Right atrium auricular region (tissue), 2 donors: ENCODE measurements at places on chromosomes 2 and 18. TPM values are rescaled to one million over a fixed set of nuclear protein-coding genes. Genes with fewer than 3 reads are reported as not detected.

DNA sequence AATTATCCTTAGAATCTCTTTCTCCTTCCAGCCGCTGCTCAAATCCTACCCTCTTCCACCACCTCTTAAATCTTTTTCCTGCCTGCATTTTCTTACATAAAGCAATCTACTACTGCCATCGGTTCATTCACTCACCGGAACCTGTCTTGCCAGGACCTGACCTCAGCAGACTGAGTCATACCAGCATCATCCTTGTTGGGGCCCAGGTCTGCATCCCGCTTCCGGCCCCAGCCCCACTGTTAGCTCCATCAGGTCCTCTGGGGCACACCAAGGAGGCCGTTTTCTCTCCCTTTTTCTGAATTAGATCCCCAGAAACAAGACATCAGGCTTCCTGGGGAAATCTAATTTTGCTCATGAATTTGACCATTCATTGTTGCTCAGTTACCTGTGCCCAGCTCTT lies 42.7 kb upstream of the TGFA start:
- H3K27ac ChIP-seq, result no peak overlapping the region
- no peaks in the 10 kb centered on the region for H3K27me3 ChIP-seq
- no peak overlapping the region for H3K4me3 ChIP-seq
- no peaks in the 10 kb centered on the region for H3K36me3 ChIP-seq

DNA sequence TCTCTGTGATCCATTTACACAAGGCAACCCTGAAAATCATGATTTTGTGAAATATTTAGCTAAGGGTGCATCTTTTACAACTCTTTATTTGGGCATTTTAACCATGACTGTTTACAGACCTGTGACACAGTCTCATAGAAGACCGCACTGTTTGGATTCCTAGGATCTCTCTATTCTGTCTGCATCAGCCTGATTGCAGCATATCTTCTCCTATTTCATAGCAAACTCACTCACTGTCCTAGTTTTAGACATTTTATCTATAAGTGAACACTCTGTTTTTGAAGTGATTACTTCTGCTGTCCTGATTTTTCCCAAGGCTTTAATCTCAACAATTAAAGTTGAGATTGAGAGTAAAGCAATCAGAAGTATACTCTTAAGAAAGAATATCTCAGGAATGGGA lies 56.2 kb downstream of the CAVIN2 start:
- no peak overlapping the region for H3K4me3 ChIP-seq
- no peaks in the 10 kb centered on the region for H3K27me3 ChIP-seq
- no peaks in the 10 kb centered on the region for H3K36me3 ChIP-seq
- no peaks in the 10 kb centered on the region for H3K4me1 ChIP-seq
- no peak for DNase-seq

DNA sequence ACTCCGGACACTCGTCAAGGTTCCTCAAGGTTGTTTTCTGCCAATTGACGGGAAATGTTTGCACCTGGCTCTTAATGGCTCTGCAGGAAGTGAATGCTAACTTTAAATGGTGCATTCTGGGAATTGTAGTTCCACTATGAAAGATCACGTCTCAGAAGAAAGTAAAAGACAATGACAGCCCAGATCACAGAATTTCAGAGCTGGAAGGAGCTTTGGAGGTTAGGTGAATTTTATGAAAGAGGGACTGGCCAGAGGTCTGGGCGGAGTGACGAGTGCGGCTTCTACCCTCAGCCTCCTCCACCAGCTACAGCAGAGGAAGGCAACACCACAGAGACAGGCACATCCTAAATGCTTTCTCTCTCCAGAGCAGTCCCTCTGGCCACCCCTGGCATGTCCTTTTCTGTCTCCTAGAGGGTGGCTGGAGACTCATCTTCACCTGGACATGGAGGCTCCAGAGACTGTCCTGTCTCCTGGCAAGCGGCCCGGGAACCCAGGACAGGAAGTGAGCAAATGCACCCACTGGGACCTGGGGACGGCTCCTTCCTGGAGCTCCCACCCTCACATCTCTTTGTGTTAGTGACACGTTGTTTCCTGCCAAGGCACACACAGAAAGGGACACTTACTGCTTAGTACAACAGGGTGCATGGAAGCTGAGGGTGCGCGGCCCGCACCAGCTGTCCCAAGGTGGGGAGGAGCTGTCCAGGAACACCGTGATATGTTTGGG lies 19.4 kb downstream of the THAP4 start:
- no peaks in the 10 kb centered on the region for H3K4me1 ChIP-seq
- H3K36me3 ChIP-seq, result no peaks in the 10 kb centered on the region
- DNase-seq, result no peak
- H3K4me3 ChIP-seq, result peak overlapping the region; percentile 23

DNA sequence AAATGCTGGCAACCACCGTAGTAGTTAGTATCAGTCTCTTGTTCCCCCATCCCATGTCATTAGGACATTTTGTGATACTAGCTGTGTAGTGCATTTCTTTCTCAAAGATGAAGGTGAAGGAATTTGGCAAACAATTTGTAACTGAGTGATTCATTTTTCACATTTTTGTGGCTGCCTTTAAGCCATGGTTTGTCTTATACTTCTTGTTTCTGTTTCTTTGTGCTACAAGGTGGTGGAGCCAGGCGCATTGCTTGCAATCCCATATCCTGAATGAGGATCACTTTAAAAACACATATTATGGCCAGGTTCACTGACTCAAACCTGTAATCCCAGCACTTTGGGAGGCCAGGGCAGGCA lies 40.6 kb downstream of the GPD2 start:
- no peak for DNase-seq
- H3K4me3 ChIP-seq, result no peak overlapping the region
- no peaks in the 10 kb centered on the region for H3K36me3 ChIP-seq
- H3K27ac ChIP-seq, result no peak overlapping the region
- H3K27me3 ChIP-seq, result no peaks in the 10 kb centered on the region

The SLC25A52 gene
- total RNA-seq, result not detected

DNA sequence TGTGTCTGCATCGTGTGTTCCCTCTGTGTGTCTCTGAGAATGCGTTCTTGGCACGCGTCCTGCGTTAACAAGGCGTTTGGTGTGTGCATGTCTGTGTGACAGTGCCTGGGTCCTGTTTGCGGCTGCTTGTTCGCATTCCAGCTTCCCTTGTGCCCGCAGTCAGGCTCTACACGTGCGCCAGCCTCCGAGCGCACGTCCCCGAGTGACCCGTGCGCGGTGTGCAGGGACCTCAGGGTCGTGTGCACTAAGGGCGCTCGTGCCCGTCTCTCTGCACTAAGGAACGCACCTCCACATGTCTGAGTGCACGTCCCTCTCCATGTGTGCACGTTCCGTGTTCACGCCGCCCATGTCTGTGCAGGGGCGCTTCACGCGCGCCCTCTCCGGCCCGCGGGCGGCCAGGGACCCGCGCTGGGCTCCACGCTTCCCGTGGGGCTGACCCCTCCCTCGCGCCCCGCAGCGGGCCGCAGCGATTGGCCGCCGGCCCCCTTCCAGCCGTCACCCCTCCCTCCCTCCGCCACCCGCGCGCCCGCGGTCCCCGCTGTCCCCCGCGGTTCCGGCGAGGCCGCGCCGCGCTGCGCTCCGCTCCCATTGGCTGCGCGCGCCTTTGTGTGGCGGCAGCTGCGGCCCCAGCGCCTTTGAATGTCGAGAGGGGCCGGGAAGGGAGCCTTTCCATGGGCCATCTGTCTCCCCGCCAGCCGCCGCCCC lies 229.4 kb downstream of the HAUS1 start:
- peak overlapping the region; percentile 68 for H3K4me3 ChIP-seq
- no peak for DNase-seq
- no peaks in the 10 kb centered on the region for H3K4me1 ChIP-seq
- H3K27ac ChIP-seq, result no peak overlapping the region
- H3K27me3 ChIP-seq, result no peaks in the 10 kb centered on the region
- no peaks in the 10 kb centered on the region for H3K36me3 ChIP-seq

- DNase-seq, result no peak
- H3K27me3 ChIP-seq, result no peaks in the 10 kb centered on the region
- no peaks in the 10 kb centered on the region for H3K36me3 ChIP-seq
- H3K27ac ChIP-seq, result no peak overlapping the region
These were observed 28.4 kb downstream of the AFF3 start for GRCh38 chr2:100113990-100114433.

DNA sequence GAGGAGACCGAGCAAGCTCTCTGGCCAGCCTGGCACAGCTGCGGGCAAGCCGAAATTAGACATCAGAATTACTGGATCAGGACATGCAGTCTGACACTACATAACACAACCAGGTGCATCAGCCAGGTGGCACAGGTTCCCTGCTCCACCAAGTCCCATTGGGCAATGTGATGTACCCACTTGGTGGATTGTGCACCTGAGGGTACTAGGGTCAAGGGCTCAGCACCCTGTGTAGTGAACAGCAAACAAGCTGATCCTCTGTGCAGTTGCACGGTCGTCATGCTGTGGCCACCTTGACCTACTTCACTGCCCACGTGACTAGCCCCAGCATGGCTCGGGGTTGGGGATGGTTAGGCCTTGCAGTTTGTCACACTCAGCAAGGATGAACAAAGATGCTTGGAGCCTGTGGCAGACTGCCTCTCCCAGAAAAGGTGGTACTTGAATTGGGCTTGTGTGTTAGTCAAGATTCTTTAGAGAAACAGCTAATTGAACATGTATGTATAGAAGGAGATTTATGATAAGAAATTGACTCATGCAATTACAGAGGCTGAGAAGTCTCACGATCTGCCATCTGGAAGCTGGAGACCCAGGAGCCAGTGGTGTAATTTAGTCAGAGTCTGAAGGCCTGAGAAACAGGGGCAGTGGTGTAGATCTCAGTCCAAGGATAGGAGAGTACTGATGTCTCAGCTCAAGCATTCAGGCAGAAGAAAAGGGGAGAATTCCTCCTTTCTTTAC lies 71.4 kb upstream of the TMEM87B start:
- no peak overlapping the region for H3K4me3 ChIP-seq
- H3K4me1 ChIP-seq, result no peaks in the 10 kb centered on the region
- no peaks in the 10 kb centered on the region for H3K27me3 ChIP-seq
- no peak for DNase-seq

DNA sequence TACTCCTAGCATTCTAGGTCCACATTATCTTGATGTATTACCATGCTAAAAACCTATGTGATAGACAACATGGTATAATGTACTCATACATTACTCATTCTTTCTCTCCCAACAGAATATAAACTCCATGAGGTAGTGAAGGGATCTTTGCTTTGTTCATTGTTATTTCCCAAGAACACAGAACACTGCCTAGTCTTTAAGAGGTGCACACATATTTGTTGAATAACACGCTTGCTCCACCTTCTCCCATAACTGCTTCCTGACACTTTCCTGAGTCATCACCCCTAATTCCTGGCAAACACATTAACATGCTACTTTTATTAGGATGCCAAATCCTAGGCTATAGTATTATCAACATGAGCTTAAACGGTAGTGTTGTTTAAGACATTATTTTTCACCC lies 41.3 kb downstream of the REV1 start:
- no peak for DNase-seq
- no peaks in the 10 kb centered on the region for H3K27me3 ChIP-seq
- no peak overlapping the region for H3K4me3 ChIP-seq
- no peak overlapping the region for H3K27ac ChIP-seq
- peaks cover 18% of the 10 kb centered on the region for H3K4me1 ChIP-seq
- no peaks in the 10 kb centered on the region for H3K36me3 ChIP-seq

DNA sequence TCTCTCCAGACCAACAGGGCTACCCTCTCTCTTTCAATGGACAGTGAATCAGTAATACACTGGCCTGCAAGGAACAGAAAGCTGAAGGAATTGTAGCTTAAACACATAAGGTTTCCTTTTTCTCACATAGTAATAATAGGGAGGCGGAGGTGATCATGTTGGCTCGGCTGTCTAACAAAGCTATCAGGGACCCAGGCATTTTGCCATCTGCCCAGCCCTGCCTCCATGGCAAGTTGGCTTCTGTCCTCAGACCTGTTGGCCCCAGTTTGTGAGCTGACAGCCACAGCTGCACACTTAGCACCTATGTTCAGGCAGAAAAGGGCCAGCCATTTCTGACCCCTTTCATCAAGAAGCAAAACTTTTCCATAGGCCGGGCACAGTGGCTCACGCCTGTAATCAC lies 2.0 kb upstream of the CHRNG start:
- no peaks in the 10 kb centered on the region for H3K36me3 ChIP-seq
- no peak for DNase-seq
- no peaks in the 10 kb centered on the region for H3K4me1 ChIP-seq
- H3K27me3 ChIP-seq, result no peaks in the 10 kb centered on the region
- H3K27ac ChIP-seq, result no peak overlapping the region
- H3K4me3 ChIP-seq, result no peak overlapping the region

- H3K4me1 ChIP-seq, result no peaks in the 10 kb centered on the region
- no peak for DNase-seq
- no peaks in the 10 kb centered on the region for H3K27me3 ChIP-seq
- H3K27ac ChIP-seq, result no peak overlapping the region
These were observed 193.4 kb downstream of the NBAS start for GRCh38 chr2:15367715-15368114.
